ENCODE measurements at places on chromosomes 7 and 10.

DNA sequence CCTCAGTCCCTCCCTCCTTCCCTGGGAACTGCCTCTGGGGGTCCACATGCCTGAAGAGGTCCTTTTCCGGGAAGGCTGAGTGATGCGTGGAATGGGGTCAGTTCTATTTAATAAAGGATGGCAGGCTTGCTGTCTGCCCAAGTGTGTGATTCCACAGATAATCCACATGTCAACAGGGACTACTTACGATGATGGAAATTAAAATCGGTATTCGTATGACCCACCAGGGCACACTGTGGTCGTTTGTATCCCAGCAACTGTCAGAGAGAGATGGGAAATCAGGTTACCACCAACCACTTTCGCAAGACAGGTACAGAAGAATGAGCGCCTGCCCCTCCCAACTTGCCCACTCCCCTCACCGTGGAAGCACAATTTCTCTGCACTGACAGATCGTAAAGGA lies 110.3 kb downstream of the VIPR2 start:
- no peak for DNase-seq

DNA sequence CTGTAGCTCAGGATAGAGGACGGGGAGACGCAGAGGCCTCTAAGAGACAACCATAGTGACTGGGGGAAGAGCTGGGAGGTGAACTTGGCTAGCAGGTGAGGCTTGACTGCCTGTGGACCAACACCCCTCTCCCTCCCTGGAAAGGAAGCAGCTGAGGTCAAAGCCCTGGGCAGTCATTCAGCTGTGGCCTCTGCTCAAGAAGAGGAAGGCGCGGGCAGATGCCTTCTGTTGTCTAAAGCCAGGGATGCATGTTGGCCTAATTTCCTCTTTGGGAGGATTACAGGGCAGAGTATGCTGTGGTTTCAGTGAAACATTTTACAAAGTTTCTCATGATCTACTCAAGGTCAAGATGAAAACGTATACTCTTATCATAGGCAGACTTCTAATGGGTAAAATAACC lies 327.1 kb downstream of the PRPF18 start:
- no peak for DNase-seq

DNA sequence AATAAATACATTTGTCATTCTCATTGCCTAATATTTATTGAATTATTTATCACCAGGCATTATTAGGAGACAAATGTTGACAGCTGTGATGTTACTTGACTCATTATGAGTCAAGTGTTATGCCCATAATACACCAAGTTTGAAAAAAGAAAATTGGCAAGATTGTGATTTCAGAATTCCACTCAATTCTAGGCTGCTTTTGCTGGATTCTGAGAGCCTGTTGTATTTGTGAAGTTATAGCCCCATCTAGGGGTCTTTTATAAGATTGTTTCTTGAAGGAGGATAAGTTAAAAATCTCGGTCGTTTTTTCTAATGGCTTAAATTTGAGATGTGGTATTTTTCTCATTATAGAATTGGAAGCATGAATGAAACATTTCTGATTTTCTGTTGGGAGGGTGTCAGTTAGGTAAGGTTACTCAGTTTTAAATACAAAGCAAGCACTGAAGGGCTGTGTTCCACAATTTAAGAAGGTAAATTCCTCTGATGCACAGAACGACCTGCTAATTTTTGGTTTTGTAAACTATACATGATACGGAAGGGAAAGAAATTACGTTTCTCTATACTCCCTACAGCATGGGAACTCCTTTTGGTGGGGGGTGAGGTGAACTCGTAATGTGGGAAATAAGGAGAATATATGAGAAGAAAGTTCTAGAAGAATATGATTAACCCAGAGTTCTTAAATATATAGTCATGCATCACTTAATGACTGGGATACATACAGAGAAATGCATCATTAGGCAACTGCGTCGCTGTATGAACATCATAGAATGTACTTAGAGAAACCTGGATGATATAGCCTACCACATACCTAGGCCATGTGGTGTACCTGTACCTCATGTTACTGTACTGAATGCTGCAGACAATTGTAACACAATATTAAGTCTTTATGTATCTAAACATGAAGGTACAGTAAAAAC lies 2.6 kb downstream of the STK31 start:
- no peak for DNase-seq

DNA sequence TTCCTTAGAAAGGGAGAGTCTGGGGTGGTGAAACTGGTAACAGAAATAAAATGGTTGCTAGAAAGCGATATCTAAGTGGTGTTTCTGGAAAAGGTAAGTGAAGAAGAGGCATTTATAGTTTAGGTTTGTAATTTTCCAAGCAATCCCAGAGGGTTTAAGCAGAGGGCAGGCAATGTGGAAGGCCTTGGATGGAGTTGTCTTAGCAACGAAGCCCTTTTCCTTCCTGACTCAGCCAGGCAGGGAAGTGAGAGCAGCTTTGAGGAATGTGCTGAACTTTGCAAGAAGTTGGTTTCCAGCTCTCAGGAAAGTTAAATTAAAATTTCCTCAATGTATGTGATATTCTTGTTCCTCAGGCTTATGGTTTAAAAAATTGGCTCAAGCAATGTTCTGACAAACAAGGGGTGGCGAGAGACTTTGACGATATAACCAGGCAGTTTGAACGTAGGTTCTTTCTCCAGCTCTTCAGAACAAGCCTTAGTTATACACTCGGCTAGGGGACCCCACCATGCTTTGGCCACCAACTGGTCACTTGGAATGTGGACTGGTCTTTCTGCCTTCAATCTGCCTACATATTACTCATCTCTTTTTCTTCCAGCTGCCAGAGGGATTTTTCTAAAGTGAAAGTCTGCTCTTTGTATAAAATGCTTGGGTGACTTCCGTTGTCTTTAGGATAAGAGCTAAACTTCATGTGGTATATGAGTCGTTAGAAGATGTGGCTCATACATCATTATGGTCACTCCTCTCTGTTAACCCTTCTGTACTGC lies 66.9 kb upstream of the SLC25A13 start:
- no peak for DNase-seq

DNA sequence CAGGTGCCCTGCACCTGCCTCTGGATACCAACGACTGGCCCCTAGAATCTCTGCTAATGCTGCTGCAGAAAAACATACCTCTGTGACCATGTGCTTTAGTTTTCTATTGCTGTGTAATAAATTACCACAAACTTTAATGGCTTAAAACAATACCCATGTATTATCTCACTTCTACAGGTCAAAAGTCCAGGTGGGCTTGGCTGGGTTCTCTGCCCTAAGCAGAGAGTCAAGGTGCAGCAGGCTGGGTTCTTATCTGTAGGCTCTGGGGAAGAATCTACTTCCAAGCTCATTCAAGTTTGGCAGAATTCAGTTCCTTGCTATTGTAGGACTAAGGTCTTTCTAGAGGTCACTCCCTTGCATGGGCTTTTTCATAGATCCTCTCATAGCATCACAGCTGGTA lies 52.3 kb downstream of the CCDC71L start:
- no peak for DNase-seq

GRCh38 chr10:97648562-97649404 lies 8.3 kb downstream of the PI4K2A start:
- DNase-seq: peak; percentile 29
